Sigmoid colon (tissue), 7 donors: ENCODE measurements at places on chromosomes 1 and 21. TPM values are rescaled to one million over a fixed set of nuclear protein-coding genes. Genes with fewer than 3 reads are reported as not detected.

DNA sequence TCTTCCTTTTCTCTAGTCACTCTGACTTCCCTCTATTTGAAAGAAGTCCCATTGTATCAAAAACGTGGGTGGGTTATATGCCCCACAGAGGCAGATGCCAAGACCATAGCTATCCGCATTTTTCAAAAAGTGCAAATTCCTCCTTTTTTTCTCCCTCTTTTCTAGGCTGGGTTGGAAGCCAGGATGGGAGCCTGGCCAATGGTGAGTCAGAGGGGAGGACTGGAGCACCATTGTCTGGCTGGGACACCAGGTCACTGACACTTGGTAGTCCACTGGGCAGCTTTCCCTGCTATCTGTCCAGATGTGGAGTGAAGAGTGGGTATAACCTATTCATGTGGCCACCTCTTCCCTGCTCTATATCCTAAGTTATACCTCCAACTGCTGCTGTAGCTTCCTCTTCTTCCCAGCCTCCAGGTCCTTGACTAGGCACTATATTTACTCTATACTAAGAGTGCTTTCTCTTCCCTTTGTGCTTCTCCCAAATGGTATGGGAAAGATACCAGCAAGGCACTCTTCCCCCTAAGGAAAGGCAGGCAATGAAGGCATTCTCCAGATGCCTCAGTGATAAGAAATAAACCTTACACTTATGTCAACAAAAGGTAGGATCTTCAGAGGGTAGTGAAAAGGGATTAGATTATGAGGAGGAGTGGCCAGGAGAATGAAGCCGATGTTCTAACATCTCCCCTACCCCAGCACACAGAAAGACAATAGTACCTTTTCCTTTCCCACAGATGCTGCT is 12.9 kb downstream of the PI4KB start:
- DNase-seq: peak; percentile 95

GRCh38 chr1:235657269-235657668 is 7.7 kb upstream of the GNG4 start:
- no peak for DNase-seq

DNA sequence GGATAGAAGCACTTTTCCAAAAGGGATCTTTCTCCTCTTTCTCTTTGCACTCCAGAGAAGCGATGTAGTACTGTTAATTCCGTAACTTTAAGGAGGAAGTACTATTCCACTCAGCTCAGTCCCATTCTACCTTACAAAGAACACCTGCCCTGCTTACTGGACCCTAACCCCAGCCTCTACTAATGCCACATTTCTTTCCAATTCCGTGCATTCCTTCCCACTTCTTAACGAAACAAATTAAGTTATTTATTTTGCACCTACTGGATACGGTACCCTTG is 511 bp downstream of the NDC1 start:
- DNase-seq: no peak

DNA sequence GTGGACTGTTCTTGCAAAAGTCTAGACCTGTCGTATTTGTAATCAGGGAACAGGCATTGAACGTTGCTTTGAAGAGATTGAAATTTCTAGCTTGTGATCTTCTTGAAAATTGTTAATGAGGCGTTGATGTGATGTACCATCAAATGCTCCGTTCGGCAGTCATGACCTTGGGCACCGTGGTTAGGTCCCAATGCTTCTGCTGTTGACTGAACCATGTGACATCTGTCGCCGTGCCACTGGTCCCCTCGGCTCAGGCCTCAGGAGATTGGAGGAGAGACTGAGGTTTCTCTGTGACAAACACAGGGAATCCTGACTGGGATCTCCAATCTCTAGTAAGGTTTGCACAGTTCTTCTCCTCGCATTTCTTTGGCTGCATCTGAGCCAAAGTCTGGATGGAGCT is 18.1 kb upstream of the KCNAB2 start:
- no peak for DNase-seq

- no peak for DNase-seq
Measured at GRCh38 chr1:92329347-92330129, 30.7 kb downstream of the RPAP2 start.

DNA sequence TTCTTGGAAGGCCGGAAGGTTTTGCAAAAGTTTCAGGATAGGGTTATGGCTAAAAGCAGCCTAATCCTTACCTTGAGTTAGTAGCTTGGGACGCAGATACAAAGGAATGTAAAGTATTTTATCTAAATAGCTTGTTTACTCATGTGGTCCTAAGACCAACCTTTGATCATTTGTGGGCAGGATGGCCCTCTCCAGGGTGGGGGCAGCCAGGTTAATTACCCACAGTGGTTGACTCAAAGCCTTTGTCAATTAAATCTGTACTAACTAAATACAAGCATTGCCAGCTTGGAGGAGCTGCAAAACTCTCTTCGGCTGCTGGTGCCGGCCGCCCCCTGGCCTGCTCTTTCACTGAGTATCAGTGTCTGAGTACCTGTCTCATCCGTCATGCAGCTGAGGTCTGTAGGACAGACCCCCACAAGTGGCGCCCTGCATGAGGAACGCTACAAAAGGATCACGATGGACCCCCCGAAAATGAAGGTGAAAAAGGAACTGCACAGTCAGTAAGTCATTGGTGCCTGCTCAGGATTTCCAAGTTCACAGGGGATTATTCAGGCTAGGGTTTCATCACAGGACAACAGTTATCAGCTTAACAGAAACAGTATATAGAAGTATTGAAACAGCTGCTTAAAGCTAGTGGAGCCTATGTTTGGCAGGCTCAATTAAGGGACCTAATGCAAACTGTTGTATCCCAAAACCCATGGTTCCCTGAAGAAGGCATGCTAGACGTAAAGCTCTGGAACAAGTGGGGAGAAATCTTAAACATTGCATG is 212.5 kb upstream of the MAP1LC3C start:
- DNase-seq: no peak

DNA sequence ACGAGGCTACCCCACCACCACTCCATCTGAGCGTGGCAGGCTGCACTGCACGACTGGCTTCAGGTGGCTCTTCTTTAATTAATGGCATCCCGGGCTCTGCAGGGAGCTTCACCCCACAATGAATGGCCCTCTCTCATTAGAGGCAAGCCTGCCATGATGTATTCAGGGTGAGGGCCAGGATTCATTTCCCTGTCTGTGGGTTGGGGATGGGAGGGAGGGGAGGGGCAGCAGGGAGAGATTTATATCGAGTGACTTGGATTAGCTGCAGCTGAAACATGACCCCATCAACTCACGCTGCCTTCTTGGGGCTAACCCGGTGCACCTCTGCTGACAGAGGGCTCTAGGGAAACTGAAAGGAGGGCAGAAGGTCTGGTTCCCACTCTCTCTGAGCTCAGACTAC is 54.2 kb downstream of the ERI3 start:
- DNase-seq: no peak

GRCh38 chr1:241079047-241079446 is 278.0 kb downstream of the RGS7 start:
- DNase-seq: no peak

GRCh38 chr1:50080904-50081586 is 27.7 kb upstream of the ELAVL4 start:
- DNase-seq: no peak

DNA sequence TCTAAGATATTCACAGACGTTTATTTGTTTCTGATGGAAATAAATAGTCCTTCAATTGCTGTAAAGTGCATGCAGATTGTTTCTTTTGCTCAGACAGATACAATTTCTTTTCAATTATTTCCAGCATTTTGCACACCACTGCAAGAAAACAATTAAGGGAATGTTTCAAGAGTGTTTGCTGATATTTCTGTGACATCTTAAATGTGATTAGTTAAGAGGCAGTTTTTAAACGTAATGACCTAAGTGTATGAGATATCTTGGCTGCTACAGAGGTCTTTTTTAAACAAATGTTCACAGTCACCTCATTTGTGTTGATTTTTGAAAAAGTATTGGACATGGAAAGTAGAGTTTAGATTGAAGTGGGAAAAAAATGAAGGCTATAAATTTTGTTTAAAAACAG is 262.3 kb upstream of the BRINP3 start:
- DNase-seq: no peak

DNA sequence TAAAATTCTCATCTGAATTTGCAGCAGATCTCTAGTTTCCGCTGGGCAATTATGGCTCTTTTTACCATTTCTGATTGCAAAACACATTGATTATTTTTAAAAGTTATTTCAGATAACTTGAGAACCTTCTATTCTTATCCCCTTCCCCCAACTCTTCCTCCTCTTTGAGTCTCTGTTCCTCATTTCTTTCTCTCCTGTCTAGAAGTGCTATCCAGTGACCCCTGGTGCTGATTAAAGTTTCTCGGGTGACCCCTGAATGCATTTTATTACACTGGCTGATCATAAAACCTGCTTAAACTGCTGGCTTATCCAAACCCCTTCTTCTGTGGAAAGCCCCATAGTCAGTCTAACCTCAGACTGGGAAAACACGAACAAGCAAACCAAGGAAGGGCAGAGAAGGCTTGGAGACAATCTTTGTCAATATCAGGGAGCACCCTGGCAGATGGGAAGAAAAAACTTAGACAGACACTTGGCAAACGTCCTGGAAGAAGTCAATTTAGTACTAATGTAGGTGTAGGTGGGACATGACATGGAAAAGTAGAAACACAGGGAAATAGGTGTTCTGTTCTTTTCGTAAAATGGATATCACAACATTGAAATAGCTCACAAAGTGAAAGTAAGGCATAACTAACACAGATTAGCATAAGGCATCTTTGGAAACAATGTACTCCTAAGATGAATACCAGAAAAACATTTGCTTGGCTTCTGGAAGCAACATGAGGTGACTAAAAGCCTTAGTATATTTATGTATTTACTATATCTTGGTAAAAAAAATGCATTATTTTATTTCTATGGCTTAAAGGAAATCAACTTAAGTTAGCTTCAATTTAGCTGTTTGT is 61.4 kb downstream of the GORAB start:
- DNase-seq: no peak

DNA sequence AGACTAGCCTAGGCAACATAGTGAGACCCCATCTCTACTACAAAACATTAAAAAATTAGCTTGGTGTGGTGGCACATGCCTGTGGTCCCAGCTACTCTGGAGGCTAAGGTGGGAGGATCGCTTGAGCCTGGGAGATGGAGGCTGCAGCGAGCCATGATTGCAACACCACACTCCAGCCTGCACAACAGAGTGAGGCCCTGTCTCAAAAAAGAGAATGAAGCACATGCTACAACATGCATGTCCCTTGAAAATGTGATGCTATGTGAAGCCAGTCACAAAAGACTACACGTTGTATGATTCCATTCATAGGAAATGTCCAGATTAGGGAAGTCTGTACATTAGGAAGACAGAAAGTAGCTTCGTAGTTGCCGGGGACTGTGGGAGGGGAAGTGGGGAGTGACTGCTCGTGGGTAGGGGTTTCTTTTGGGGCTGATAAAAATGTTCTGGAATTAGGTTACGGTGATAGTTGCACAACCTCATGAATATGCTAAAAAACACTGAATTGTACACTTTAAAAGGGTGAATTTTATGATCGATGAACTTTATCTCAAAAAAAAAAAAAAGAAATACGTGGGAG is 202.1 kb downstream of the KAZN start:
- DNase-seq: no peak

IGSF3 gene
- 3.9 TPM for total RNA-seq

LMOD1 gene
- 633 TPM for total RNA-seq

ALG14 gene
- 1.8 TPM for total RNA-seq

WNT2B gene
- 1.5 TPM for total RNA-seq

UBXN11 gene
- total RNA-seq: 13.7 TPM

IFI44L gene
- 18.2 TPM for total RNA-seq

FLG2 gene
- not detected for total RNA-seq
